Adrenal gland (tissue), 19 donors: ENCODE measurements at places on chromosomes 13 and 19. TPM values are rescaled to one million over a fixed set of nuclear protein-coding genes. Genes with fewer than 3 reads are reported as not detected.

RYR1 gene
- 3.6 TPM for total RNA-seq

PRODH2 gene
- not detected for total RNA-seq

ZNF415 gene
- total RNA-seq = 40.6 TPM

DNA sequence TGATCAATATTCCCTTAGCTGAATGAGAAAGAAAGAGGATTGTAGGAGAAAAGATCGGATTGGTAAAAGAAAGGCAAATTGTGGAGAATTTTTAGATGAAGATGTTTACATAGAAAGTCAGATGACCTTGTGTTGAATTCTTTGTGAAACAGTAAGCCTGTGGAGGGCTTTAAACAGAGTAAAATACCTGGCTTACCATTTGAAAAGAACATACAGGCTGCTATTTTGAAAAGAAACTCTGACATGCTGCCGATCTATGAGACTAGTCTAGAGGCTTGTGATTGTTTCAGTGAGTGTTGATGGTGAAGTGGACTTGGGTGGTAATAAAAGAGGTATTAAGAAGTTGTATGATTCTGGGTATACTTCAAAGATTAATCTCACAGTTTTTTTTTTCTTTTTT is 938.9 kb upstream of the PRR20A start:
- no peak for DNase-seq

DNA sequence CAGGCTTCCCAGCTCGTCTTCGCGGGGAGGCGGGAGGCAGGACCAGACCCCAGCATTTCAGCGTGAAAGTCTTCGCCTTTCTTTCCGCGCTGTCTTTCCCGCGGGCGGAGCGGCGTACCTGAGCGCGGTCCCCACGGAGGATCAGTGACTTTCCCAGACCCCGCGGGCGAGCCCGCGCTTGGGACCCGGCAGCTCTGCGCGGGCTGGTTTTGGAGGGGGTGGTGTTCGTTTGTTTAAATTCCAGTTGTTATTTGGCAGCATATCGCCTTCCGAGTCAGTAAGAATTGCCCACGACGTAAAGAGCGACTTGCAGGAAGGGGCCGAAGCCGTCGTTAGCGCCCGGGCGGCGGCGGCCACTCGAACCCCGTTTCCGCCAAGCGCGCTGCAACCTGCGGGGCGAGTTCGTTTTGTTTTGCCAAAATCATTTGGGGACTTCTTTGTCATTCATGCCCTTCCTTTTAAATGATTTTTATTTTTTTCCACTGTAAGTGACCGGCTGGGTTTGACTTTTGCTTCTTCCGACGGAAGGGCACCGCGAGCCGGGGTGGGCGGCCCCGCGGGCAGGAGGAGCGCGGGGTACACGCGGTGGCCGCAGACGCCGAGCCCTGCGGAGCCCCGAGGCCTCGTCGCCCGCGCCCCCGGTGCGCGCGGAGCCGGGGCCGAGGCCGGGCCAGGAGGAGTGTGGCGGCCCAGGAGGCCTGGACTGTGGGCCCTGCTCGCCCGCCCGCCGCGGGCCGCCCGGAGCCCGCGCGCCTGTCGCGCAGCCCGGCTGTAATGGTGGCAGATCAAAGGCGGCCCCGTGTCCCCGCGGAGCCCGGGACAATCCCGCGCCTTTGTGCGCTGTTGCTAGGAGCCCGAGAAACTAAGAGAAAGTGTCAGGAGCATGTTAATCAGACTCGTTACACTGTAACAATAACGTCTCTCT is 75.9 kb downstream of the ZIC5 start:
- no peak for DNase-seq

GRCh38 chr13:76991796-76992547 is at the start of gene CLN5:
CLN5 (plus strand) TSS chr13:76992081; CDS start chr13:76992099, 18 bp downstream.
- peak; percentile 95 for DNase-seq

GRCh38 chr19:38730731-38731589 is 13.3 kb downstream of the CAPN12 start:
- no peak for DNase-seq

DNA sequence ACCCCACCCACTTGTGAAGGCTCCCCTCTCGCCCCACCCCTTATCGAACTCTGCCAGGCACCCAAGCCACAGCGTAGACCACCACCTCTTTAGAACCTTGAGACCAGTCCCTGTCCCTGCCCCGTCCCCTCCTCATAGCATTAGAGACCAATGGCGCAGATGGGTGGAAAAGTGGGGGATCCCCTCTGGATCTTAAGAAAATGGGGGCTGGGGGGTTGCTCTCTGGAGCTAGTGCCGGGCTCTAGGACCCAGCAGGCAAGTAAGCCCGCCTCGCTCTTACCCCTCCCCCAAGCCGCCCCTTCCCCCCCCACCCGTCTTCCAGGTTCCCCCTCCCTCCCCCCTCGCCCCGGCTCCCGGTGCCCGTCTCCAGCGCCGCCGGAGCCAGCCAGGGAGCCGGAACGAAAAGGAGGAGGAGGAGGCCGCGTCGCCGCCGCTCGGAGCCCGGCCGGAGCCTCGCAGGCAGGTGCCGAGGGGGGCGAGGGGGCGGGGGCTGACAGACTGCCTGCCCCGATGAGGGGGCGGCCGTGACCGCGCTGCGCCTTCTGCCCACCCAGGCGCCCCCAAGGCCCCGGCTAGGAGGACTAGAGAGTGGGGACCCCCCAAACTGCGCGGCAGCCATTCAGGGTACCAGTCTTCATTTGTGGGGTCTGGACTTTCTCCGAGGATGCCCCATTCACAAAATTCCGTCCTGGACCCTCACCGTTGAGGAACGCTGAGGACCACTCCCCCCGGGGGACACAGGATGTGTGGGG is at the start of gene SPRED3:
SPRED3 (plus strand) TSS at position 349 of the 752 bp plus-strand sequence. CDS start 1,606 bp downstream, outside the sequence.
- DNase-seq = peak; percentile 45

GRCh38 chr13:95117092-95117491 is 184.2 kb downstream of the ABCC4 start:
- no peak for DNase-seq

- DNase-seq = no peak
These were observed 1.3 kb upstream of the B3GLCT start for GRCh38 chr13:31198519-31198918.

DNA sequence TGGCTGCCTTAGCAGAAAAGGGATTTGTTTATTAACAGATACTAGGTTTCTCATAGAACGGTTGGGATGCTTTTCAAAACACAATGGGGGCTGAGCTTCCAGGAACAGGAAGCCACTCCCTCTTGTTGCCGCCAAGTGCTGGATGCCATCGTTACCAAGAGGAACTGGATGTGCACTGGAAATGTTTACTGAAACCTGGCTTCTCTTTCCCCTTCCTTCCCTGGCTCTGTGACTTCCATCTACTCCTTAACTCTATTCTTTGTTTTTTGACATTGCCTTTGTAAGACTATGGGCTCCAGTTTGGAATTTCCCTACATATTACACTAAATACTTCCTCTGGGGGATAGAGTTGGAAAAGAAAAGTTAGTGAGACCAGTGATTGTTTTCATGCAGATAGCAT is 11.7 kb upstream of the KL start:
- no peak for DNase-seq

DNA sequence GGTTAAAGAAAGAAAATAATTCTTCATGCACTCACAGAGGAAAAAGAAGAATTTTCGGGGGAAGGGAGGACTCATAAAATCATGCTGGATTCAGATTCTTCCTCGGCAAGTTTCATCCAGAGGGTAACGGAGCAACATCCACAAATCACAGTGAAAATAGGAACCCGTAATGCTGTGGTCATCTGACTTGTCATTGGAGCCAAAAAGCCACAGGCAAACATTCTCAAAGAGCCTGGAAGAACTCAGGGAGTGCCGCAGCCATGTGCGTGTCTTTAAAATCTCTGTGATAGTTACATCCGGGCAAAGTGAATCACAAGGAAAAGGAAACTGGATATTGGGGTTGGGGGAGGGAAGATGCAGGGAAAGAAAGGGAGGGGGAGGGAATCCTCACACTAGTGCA is 33.0 kb upstream of the VSTM2B start:
- no peak for DNase-seq

- no peak for DNase-seq
These were observed 10.7 kb downstream of the POLRMT start for GRCh38 chr19:622666-623065.

DNA sequence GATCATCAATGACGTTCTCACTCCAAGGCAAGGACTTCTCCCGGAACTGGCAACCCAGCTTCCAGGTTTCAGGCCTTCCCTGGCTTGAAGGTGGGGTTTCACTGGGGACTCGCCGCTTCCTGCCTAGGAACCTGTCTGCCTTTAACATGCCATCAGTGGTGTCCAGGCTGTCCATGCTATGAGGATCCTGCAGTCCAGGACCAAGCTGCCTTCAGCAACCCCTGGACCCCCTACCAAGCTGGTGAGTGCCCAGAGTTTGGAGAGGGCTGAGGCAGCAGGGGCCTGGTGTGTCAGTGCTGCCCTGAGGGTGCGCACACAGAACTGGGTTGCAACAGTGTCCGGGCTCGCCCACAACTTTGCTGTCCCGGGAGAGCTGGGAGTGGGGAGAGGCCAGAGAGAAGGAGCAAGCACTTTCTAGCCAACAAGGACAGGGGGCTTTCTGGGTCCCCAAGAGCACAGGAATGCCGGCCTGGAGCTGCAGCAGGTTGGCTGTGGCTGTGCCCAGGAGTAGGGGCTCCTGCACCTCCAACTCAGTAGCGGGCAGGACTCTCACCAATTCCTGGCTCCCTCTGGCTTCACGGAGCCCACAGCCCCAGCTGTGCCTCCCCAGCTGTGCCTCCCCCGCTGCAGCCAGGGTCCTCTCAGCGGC is 1563.2 kb upstream of the MIR17HG start:
- no peak for DNase-seq

DNA sequence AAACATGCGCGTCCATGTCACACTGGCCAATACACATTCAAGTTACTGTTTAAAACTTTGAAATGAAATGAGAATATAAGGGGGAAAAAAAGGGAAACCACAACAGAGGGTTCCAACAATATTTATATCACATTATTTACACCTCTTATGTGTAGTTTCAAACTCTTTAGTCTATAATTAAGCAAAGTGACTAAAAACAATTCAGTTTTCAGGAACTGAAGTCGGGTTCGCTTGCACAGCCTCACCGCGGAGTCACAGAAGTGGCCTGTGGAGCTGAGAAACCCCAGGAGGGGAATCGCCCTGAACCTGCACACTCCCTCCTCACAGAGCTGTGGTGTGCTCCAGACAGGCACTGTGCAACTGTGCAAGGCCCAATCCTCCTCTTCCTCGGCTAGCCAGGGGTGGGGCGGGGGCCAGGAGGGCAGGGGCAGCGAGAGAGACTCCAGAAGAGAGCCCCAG is 75.9 kb downstream of the STK24 start:
- no peak for DNase-seq
